HepG2 (cell line): ENCODE measurements at places on chromosomes 16 and 17. TPM values are rescaled to one million over a fixed set of nuclear protein-coding genes. Genes with fewer than 3 reads are reported as not detected.

DNA sequence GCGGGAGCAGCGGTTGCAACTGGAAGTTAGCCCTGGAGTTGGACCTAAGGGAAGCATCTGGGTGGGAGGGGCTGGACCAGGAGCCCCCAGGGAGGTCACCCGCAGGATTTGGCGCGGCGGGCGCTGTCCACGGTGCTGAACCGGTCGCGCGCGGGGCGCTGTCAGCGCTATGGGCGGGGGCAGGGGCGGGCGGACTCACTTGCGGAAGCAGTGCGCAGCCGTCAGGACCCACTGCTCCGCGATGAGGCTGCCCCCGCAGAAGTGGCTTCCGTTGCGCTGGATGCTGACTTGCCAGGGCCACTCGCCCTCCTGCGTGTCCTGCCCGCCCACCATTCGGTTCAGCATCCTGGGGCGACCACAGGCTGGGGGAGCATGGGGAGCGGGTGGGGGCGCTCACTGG, 4.5 kb downstream of the PRSS27 start:
- DNase-seq = no peak
- H3K4me1 ChIP-seq = peaks cover 18% of the 10 kb centered on the region
- H3K36me3 ChIP-seq = no peaks in the 10 kb centered on the region

GRCh38 chr16:74296104-74296431, 546 bp upstream of the PSMD7 start:
- peak overlapping the region; percentile 84 for H3K27ac ChIP-seq
- DNase-seq = no peak
- H3K4me1 ChIP-seq = peaks cover 47% of the 10 kb centered on the region
- H3K27me3 ChIP-seq = no peaks in the 10 kb centered on the region; the same call in 2 of the 3 replicates
- peaks cover 3% of the 10 kb centered on the region for H3K36me3 ChIP-seq

DNA sequence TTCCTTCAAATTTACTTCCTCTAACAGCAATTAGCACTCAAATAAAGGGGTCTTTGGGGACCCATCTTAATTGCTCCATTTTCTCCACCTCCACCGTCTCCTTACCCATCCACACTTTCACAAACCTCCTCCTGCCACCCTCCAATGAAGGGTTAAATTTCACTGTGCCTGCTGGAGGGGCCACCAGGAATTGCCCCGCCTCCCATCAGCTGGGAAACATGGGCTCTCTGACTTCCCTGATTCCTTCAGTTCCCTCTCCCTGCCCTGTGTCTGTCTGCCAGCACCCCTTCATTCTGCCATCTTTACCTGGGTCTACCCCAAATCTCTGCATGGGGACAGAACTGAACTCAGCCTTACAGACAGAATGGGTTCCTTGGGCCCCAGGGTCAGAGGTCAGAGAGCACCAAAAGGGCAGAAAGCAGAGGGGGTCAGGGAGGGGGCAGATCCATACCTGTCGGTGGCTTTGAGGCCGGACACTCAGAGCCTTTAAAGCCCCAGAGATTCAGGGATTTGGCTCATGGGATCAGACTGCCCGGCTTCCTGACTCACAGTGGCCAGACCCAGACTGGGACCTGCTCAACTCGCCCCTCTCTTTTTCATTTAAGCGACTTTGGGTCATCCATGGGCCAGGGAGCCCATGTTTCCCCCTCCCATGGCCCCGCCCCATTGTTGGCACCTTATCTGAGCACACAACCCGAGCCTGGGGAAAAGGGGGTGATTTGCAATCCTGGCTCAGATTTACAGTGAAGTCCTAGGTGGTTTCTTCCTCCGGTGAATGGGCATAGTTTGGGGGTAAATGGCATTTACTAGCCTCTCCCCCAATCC, 17.6 kb upstream of the SP2 start:
- no peaks in the 10 kb centered on the region for H3K36me3 ChIP-seq
- DNase-seq = no peak
- peaks cover 6% of the 10 kb centered on the region; the same call in 1 of the 2 replicates for H3K27me3 ChIP-seq
- H3K27ac ChIP-seq = no peak overlapping the region
- peaks cover 19% of the 10 kb centered on the region for H3K4me1 ChIP-seq

- H3K27me3 ChIP-seq = peaks cover 3% of the 10 kb centered on the region
- H3K27ac ChIP-seq = no peak overlapping the region
- DNase-seq = no peak
- H3K4me1 ChIP-seq = peaks cover 16% of the 10 kb centered on the region
- H3K4me3 ChIP-seq = no peak overlapping the region
- no peaks in the 10 kb centered on the region for H3K36me3 ChIP-seq
Measured at GRCh38 chr16:86088816-86089215, 189.9 kb downstream of the IRF8 start.

- no peak overlapping the region for H3K4me3 ChIP-seq
- no peak overlapping the region for H3K27ac ChIP-seq
- H3K4me1 ChIP-seq = peaks cover 12% of the 10 kb centered on the region
- peaks cover 21% of the 10 kb centered on the region for H3K36me3 ChIP-seq
- no peak for DNase-seq
- H3K27me3 ChIP-seq = no peaks in the 10 kb centered on the region
Measured at GRCh38 chr16:89121691-89122321, 28.2 kb downstream of the ACSF3 start.

- no peak overlapping the region for H3K27ac ChIP-seq
- H3K27me3 ChIP-seq = no peaks in the 10 kb centered on the region
- no peaks in the 10 kb centered on the region for H3K4me1 ChIP-seq
- H3K36me3 ChIP-seq = peaks cover 15% of the 10 kb centered on the region; the same call in 2 of the 3 replicates
Measured at GRCh38 chr16:20774703-20775362, 11.0 kb downstream of the ACSM3 start.

DNA sequence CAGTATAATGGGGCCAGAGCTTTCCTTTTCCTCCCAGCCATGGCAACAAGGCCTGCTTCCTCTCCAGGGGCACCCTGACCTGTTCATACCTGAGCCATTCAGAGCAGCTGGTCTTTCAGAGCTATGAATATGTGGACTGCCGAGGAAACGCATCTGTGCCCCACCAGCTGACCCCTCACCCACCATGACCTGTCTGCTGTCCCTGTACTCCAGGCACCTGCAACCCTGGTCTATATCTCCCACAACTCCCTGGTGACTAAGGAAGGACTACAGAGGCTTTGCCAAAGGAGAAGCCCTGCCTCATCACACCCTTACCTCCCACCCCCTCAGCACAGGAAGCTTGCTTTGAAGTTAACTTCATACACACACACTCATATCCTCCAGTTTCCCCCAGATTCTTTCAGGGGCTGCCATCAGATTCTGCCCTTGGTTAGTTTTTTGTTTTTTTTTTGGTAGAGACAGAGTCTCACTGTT, 6.0 kb downstream of the TMEM106A start:
- no peak overlapping the region for H3K4me3 ChIP-seq
- peaks cover 44% of the 10 kb centered on the region for H3K36me3 ChIP-seq
- peak overlapping the region; percentile 94 for H3K27ac ChIP-seq
- no peaks in the 10 kb centered on the region for H3K27me3 ChIP-seq
- H3K4me1 ChIP-seq = peaks cover 70% of the 10 kb centered on the region
- DNase-seq = no peak

DNA sequence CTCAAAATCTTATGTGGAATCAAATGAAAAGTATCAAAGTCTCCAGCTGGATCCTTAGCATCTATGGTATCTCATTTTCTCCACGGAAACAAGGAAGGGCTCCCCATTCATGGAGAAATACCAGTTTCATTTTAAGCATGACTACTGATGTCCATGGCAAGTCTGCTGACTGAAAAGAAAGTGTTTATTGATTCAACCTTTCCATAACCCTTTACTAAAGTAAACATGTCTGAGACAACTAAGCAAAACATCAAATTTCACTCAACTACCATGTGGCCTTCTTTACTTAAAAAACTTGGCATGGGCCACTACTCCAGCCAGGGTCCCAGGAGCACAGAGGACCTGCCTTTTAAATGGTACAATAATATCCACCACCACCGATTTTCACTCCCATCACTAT, 928.0 kb upstream of the SOX9 start:
- H3K4me1 ChIP-seq = no peaks in the 10 kb centered on the region
- H3K36me3 ChIP-seq = no peaks in the 10 kb centered on the region
- no peak overlapping the region for H3K4me3 ChIP-seq
- no peak overlapping the region for H3K27ac ChIP-seq
- no peaks in the 10 kb centered on the region for H3K27me3 ChIP-seq
- no peak for DNase-seq

The TBC1D3K gene
- total RNA-seq = not detected in 2 replicates

The TAF15 gene
- total RNA-seq = 26.5 and 49.9 TPM in 2 replicates

The KRT25 gene
- not detected in 2 replicates for total RNA-seq

The MRC2 gene
- not detected in 2 replicates for total RNA-seq

The KRTAP17-1 gene
- total RNA-seq = not detected in 2 replicates

The CIBAR2 gene
- total RNA-seq = not detected in 2 replicates
